GM12864 (cell line): ENCODE measurements at places on chromosomes 1 and 21.

DNA sequence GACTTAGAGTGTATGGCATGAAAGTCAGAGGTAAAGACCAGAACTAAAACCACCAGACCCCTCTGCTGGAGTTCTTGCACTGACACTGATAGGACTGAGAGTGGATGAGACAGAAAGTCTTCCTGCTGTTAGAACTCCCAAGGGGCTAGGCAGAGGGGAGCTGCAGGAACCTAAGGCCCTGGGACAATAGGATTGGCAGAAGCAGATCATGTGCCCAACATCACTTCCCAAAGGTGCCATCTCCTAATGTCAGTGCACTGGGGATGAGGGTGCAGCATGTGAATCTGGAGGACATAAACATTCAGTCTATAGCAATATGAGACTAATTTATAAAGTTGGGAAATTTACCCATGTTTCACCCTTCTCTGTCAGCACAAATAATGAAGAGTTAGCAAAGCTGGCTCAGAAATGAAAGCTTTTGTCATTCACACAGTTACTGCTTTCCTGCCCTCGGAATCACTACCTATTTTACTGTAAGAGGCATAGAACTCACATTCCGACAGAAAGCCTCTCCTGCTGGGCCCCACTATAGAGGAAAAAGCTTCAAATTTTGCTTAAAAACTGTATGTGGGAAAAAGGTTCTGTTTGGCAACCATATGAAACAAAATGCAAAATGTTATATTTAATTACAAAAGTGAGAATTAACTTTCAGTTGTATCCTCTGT, 49.9 kb upstream of the SSX2IP start:
- DNase-seq, result no peak

DNA sequence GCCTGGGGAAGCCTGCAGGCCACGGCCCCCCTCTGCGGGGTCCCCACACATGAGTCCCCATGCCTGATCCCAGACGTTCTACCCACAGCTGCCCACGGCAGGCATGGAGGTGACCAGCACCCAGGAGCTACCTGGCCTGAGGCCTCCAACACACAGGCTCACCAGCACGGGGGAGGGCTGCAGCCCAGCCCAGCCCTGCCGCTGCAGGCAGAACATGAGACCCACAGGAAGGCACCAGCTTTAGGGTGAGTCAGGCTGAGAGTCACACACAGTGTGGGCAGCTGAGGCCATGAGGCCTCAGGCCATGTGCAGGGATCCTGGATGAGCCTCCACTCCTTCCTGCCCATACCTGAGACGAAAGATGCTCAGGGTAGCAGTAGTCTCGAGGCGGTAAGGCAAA, 121.1 kb downstream of the PSMG1 start:
- DNase-seq, result no peak

DNA sequence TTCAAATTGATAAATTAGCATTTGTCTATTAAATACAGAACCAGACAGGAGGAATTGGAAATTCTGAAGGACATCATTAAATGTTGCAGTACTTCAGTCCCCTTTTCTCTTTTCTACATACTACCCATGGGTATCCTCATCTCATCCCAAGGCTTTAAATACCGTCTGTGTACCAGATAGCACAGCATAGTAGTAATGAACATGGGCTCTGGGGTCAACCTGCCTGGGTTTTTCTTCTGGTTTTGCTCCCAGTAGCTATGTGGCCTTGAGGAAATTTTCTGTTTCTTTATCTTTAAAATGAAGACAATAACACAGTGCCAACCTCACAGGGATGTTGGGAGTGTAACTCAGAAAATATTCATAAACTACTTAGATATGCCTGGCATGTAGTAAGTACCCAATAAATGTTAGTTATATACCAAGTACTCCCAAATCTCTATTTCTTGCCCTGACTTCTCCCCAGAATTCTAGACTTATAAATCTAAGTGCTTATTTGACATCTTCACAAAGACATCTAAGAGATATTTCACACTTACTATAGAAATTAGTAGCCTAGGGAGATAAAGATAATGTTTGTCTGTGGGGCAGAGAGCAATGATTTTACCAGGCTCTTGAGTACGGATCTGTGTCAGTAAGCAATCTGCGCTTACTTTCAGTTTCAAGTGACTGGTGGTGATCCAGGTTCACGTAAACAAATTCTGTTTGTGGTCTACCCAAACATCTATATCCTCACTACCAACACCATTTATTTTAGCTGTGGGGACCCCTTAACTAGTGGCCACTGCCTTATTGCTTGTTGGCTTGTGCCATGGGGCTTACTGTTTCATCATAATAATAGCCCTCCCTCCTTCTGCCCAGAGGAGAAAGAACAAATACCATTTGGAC, 37.3 kb downstream of the VANGL2 start:
- DNase-seq, result peak; percentile 76

- DNase-seq, result no peak
Observed at GRCh38 chr1:159851407-159851806, 11.1 kb downstream of the VSIG8 start.

DNA sequence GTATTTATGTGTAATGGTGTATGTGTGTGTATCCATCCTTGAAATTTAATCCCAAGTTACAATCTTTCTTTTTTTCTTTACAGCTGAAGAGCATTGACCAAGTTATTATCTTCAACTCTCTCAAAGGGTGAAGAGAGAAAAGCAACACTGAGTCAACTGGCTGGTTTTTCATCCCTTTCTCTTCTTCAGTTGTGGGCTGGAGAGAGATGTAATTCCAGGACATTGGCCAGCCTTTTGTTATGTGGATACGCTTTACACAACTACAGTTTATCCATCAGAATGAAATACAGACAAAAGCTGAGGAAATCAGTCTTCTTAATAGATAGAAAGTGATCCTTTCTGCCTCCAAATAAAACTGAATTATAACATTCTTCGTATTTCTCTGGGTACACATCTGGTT, 357.0 kb upstream of the NCAM2 start:
- no peak for DNase-seq

DNA sequence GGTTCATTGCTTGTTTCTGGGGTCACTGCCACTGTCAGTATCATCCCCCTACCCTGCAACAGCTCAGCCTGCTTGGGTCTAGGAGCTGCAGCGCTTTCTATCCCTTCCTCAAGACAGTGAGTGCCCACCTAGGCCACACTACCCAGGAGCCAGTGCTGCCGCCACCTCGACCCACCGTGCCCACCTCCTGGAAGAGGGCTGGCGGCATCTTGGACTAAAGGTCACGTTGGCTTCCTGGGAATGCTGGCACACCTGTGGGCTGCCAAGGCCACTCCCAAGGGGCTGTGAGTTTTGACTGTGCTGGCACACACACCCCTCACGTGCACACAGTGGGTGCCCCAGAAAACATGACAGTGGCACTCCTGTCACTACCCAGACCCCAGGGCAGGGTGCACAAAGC, 22.1 kb downstream of the CRYAA start:
- no peak for DNase-seq

GRCh38 chr1:179262183-179262582, 31.4 kb upstream of the SOAT1 start:
- no peak for DNase-seq

DNA sequence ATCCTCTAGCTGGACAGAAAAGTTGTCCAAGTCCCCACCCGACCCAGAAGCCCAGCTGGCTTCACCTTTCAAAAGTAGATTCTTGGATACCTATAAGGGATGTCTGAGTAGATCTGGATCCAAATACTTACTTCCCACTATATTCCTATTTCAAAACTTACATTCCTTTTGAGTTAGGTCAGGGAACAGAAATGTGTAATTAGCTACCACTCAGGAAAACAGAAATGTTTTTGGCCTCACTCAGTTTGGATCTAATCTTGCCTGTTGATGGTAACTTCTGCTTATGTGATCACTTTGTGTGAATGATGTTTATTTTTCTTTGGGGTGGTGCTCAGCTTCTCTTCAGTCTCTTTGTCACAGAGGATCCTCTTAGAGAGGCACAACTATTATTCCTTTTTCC, 814.4 kb upstream of the RGS18 start:
- DNase-seq, result no peak

GRCh38 chr1:16913181-16913832, 8.4 kb upstream of the CROCC start:
- DNase-seq, result no peak

GRCh38 chr1:179953974-179954492, 577 bp upstream of the CEP350 start:
- no peak for DNase-seq

DNA sequence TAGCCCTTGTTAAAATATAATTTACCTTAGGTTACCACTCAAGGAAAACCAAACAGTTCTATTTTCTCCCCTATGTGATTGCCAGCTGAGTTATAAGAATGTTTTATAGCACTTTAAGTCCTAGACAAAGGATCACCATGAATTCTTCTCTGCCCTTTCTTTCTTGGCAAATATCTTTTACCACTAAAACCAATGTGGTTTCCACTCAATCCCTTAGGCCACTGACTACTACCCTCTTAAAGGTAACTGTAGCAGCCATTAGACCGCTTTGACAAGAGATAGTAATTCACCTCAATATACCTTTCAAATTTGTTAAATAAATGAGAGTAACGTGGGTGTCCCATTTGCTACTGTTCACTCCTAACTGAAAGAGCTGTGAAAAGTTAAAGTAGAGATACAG, 307.9 kb upstream of the PRMT6 start:
- DNase-seq, result no peak

DNA sequence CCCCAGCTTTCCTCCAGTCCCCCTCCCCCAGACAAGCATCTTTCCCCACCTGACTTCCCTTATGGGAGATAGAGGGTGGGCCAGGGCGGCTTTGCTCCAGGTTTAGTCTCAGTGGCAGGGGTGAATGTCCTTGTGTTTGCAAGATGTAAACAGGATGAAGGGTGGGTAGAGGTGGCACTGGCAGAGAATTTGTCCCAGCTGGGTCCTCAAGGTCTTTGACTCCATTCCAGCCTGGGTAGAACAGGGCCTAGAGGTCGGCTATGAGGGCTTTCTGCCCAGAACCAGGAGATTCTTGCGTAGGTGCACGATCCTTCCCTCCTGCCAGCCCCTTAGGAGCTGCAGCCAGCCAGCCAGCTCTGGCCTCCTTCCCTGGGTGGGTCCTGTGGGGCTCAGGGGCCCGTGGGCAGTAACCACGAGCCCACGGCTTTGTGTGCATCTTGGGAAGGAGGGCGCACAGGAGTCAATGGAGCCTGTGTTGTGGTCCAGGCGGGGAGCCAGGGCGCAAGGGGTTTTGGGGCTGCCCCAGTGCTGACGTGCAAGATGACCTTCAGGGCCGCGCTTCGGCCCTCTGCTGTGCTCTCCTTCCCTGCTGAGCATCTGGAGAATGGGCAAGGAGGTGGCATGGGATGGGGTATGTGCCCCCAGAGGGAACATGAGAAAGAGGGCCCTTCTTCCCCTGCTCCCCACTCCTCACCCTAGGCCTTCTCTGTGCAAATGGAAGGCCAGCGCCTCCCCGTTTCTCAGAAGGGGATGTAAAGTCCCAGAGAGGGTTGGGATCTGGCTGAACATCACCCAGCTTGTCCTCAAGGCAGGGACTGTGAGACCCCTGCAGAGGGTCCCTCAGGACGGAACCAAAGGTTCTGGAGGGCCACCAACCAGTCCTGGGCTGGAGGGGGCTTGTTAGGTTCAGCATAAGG, 15.7 kb downstream of the POU3F1 start:
- DNase-seq, result no peak

DNA sequence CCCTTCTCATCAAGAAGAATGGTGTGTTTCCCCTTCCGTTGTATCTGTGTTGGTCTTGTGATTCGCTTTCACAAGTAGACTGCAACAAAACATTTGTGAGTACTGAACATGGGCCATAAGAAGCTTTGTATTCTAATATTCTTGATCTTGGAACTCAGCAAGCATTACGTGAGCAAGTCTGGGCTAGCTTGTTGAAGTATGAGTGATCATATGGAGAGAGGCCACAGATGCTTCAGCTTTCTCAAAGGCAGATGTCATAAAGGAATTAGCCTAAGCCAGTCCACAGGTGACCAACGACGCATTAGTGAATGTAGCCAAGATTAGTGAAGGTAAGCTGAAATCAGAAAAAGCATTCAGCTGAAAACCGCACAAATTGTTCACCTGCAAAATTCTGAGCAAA, 609.6 kb upstream of the NEGR1 start:
- no peak for DNase-seq

DNA sequence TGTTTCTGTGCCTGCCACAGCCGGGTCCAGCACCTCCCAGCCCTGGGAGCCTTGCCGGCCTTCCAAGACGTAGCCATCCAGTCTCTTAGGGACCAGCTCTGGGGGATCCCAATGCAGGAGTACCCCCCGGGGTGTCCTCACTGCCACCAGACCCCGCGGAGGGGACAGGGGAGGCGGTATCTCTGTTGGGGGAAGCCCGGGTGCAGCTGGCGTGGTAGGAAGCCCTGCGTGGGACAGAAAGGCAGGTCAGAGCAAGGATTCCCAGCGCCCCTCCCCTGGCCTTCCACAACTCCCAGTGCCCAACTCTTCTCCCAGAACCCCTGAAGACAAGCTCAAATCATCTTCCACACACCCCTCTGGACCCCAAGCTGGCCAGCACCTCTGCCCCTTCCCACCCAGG, 4.9 kb upstream of the TAGLN2 start:
- DNase-seq, result no peak

GRCh38 chr1:99650030-99650429, 4.1 kb downstream of the PALMD start:
- no peak for DNase-seq

DNA sequence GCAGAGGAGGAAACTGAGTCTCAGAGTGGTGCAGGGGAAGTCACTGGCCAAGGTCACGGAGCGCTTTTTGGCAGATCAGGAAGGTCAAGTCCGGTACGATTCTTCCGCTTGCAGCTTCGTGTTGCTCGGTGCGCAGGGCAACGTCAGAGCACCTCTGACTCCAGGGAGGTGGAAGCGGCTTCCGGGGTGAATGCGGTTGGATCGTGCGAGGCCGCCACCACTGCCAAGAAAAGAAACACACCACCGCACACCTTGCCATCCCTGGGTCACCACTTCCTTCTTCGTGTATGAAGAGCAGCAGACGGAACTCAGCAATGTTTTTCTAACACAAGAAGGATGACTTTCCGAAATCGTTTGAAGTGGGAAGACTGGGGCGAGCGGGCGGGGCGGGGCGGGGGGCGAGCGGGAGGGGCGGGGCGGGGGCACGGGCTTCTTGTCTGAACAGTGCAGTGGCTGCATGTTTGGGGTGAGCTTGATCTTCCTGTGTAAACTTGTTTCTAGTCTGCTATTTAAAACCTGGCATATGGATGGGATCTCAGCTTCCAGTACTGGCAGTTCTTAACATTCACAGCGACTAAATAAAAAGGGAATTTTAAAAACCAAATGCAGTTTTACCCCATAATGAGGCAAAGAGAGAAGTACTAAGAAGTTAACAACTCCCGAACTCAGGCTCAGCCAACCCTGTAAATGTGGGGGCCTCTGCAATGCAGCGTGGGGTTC, 300.0 kb downstream of the RRAGC start:
- DNase-seq, result peak; percentile 74

DNA sequence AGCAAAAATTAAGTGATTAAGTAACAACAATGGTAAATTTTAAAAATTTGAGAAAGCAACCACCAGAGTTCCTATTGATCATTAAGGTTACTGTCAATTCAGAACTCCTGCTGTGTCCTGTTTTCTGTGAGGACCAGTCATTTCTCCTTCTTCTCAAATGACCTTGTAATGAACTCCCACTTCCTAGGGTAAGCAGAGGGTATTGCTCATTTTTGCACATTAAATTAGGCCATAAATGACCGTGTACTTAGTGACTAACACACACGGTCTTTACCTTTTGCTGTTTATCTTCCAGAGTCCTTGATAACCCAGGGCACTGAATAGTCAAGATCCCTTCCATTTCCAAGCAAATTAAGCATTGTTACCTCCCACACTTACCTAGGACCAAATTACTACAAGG, 227.5 kb upstream of the LYPLAL1 start:
- no peak for DNase-seq

- no peak for DNase-seq
Observed at GRCh38 chr1:3459051-3459908, 4.8 kb downstream of the ARHGEF16 start.
